ENCODE measurements at places on chromosomes 11 and 22.

GRCh38 chr11:356610-357009 is 12.7 kb upstream of the B4GALNT4 start:
- DNase-seq, result no peak

- DNase-seq, result no peak
Observed at GRCh38 chr11:20003351-20003750, 156.9 kb downstream of the DBX1 start.

DNA sequence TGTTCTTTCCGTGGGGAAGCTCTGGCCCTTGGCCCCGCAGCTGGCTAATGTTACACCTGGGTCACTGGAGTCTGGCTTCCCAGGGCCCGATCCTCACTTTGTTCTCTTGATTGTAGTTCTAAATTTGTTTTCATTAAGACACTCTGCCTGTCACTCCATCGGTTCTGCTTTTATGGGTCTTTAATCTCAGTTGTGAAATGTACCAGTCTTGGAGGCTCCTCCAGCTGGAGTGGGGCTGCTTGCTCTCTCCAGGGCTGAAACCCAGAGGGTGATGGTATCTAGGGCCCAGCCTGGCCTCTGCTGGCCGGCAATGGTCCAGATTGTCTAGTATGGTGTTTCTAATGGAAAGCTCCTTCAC is 352.9 kb downstream of the TENM4 start:
- DNase-seq, result no peak

DNA sequence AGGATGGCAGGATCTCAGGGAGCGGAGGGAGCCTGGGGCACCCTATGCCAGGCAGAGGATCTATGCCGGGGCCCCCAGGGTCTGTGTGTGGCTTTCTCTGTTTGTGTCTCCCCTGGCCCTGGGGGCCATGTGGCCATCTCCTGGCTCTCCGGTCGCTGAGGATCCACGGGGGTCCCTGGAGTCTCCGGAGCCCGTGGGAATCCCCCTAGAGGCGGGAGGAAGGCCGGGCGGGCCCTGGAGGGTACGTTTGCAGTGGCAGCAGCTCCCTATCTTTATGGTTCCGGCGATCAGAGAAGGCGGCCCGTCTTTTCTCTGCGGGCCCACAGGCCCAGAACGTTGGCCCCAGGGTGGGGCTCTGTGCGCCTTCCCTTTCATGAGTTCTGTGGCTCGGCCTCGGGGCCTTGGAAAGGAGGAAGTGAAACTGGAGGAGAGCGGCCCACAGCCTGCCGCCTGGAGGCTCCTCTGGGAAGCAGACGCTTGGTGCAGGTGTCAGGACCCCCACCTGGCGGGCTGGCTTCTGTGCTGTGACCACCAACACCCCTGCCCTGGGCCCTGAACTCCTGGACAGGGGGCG is 82.1 kb downstream of the KCNQ1 start:
- no peak for DNase-seq

GRCh38 chr11:72831521-72832300 is 17.5 kb downstream of the ATG16L2 start:
- DNase-seq, result no peak

GRCh38 chr11:128300785-128301184 is 286.6 kb downstream of the ETS1 start:
- no peak for DNase-seq

- DNase-seq, result no peak
Observed at GRCh38 chr11:116830184-116830912, 641 bp downstream of the APOC3 start.

DNA sequence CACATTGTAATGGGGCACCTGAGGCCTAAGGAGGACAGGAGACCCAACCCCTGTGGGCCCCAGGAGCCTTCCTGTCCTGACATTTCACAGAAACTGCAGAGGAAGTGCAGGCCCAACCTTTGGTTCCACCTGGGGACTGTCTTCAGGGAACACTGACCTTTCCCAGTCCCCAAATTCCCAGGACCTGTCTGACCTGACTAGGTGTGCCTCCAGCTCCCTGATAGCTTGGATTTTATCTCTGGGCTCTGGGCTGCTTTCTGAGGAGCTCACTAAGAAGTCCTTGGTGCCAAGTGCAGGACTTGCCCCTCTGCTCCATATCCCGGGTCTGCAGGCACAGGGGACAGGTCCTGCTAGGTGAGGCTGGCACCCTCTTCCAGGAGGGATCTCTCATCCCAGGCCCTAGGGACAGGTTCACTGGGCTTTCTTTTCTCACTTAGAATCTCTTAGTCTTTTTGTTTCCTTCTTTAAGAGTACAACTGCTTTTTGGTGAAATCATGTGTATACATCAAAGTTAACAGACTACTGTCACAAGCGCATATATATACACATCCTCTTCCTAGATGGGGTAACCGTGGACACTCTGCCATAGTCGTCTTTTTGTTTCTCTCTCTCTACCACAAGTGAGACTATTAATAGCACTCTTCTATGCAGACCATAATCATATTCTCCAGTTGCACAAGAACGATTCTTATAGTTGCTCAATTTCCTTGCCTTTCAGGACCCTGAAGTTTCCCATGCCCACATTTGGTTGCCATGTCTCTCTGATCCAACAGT is 72.0 kb upstream of the IGLL5 start:
- no peak for DNase-seq

DNA sequence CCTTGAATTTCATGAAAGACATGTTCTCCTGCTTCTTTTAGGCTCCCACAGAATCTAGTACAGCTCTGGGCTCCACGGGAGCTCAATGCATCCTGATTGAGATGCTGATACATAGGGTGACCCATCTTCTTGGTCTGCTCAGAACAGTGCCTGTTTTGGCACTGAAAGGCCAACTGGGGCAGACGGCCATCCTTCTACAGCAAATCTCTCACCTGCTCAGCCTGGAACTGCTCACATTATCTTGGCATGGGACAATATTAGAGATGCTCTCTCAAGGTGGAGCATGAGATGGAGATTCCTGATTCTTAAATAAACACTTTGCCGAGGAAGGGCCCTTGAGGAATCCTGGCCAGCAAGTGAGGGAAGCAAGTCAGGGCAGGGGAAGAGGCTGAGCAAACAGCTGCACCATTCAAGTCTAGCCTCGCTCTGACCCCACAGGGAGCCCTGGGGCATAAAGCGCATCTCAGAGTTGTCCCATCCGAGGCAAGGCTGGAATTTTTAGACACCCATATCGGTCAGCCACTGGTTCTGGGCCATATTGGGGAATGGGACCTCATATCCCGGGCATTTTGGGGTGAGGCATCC is 58.4 kb upstream of the CSNK2A3 start:
- no peak for DNase-seq

All from activated naive CD4-positive, alpha-beta T cell (primary cell).